Esophagus squamous epithelium (tissue), 5 donors: ENCODE measurements at places on chromosomes 11 and 22.

GRCh38 chr11:44579302-44579761 is 13.9 kb downstream of the CD82 start:
- DNase-seq = no peak

GRCh38 chr11:66580803-66581202 is 12.1 kb downstream of the CCDC87 start:
- no peak for DNase-seq

DNA sequence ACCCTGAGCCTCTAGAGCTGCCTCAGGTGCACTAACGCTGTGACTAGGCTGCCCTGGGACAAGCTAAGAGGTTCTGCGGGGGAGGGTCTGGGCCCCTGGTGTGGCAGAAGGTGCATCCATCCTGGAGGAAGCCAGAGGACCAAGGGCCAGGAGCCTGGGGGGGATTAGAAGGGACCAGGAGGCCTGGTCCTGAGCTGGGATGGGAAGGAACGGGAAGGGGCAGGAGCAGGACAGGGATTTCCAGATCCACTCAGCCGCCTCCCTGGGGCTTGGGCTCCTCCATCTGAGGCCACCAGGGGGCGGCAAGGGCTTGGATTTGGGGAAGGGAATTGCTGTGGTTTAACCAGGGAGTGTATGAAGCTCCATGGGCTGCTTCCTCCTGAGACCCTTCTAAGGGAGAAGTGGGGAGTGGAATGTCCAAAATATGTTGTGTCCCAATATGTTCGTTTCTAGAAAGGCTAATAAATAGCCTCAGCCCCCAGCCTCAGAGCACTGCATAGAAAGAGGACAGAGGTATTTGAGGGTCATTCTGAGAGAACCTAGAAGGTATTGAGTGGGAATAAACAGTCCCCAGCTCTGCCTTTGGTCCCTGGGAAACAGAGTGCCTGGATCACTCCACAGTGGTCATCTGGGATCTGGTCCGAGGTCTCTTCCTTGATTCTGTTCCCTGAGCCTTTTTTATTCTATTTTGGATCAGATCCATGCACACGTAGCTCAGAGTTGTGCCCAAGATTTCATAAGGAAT is 17.4 kb upstream of the PRAME start:
- no peak for DNase-seq

DNA sequence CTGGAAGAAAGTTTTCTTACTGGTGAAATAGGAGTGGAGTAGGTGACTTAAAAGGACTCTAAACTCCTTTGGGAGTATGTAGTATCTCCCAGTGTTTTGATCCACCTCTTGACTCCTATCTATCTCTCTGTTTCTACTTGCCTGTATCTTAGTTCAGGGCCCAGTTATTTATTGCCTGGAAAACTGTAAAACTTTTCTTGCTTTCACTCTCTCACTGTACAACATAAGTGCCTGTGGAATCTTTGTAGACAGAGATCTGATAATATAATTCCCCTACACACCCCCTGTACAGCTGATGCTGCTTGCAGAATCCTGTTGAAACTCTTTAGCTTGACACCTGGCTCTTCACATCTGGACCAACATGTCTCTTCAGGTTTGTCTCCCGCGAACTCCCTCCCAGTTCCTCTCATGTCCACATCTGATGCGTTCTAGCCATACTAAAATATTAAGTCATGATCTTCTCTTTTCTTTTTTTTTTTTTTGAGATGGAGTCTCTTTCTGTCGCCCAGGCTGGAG is 26.5 kb upstream of the SESN3 start:
- DNase-seq = no peak

DNA sequence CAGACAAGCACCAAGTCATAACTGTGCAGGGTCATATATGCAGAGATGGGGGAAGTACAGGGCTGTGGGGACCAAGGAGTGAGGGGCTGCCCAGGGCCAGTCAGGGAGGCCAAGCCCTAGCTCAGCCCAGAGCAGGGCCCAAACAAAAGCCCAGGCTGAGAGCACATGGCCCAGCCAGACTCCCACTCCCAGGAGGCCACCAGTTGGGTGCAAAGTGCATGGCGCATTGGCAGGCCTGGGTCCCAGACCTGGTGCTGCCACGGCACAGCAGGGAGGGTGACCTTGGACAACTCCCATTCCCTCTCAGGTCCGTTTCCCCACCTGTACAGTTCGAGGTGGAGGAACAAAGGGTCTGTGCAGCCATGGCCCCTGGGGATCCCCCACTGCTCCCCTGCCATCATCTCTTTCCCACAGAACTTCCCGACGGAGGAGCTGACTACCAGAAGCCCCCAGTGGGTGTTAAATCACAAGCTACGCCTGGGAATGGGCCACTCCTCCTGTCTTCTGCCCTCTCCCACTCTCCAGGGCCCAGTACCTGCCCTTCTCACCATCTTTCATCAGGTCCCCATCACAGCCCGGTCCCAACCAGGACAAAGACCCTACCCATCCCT is 608 bp downstream of the NIPSNAP1 start:
- DNase-seq = no peak

DNA sequence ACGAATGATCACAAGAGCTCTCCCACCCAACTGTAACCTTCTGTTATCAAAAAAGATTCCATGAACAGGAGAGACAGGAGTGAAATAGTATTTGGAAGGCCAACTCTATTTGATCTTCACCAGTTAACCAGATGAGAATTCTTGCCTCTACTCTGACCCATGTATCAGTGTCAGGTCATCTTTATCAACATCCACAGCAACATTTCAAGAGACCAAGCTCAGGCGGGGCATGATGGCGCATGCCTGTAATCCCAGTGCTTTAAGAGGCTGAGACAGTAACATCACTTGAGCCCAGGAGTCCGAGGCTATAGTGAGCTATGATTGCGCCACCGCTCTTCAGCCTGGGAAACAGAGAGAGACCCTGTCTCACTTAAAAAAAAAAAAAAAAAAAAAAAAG is 62.3 kb downstream of the GAB2 start:
- DNase-seq = no peak

- DNase-seq = no peak
Observed at GRCh38 chr11:75743711-75744563, 24.6 kb upstream of the DGAT2 start.

- no peak for DNase-seq
Observed at GRCh38 chr11:10597877-10598351, 29.4 kb upstream of the LYVE1 start.

GRCh38 chr11:63614136-63614671 is at the start of gene PLAAT3:
TSS of gene PLAAT3 (minus strand) at chr11:63614433. CDS start at chr11:63614014, 419 bp downstream.
- DNase-seq = no peak

DNA sequence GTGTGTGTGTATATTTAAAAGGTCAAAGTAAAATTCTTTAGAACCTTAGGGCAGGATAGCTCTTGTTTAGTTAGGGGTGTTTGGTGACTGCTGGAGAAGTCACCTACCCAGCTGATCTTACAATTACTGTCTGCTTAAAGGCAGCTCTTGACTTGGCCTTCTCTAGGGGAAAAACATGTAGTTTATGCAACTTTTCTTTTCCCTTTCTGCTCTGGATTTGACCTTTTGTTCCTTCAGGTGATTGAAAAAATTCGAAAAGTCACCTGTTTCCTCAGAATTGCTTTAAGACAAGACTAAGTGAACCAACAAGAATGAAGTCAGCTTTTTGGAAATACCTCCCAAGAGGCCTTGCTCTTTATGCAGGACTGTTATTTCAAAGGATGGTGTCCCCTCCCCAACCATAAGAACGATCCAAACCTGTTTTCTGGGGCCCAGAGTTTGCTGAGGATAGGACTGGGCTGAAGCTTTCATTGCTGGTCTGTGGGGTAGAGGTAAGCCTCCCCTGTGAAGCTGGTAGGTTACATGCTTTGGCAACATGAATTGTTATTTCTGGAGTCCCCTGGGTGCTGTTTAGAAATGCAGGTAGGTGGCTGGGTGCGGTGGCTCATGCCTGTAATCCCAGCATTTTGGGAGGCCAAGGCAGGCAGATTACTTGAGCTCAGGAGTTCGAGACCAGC is 111.2 kb downstream of the PTPRJ start:
- no peak for DNase-seq

GRCh38 chr11:4975436-4975835 is 19.2 kb upstream of the OR51L1 start:
- DNase-seq = no peak
